Activated T-cell treated with anti-CD3 and anti-CD28 coated beads, Interleukin-2, amount 50 U/mL, for 1 hour (primary cell): ENCODE measurements at places on chromosomes 7 and 10.

- DNase-seq: no peak
Measured at GRCh38 chr7:56188376-56188775, 72.2 kb upstream of the NUPR2 start.

DNA sequence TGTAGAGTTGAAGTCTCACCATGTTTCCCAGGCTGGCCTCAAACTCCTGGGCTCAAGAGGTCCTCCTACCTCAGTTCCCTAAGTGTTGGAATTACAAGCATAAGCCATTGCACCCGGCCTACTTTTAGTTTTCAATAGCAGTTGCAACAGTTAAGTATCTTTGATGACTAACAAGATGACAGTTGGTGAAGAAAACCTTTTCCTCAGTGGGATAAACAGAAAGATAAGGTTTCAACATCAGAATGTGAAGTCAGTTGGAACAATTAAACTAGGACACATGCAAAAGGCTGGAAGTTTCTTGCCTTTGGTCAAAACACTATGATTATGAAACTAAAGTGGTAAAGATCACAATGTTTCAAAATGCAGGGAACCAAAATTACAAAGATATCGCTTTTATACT is 169.2 kb downstream of the ZNF438 start:
- DNase-seq: no peak

GRCh38 chr10:60048091-60048501 is 141.7 kb upstream of the CCDC6 start:
- DNase-seq: no peak

GRCh38 chr10:47077941-47078340 is 166.7 kb downstream of the PTPN20 start:
- DNase-seq: no peak
